ENCODE measurements at places on chromosomes 1 and 21.

DNA sequence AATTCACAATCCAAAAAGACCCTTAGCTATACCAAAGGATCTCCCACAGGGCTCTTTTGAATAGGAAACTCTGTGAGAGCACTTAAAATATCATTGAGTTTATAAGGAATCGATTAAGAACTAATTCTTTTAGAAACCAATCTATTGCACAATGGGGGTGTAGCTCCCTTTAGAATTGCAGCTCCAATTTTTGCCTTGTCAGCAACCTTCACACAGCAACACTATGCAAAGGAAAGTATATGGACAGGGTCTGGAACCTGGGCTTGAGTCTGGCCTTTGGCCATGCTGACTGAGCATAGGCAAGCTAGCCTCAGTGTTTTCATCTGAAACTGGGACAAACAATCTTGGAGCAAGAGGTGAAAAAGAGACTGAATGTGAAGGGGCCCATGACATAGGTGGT, 17.2 kb upstream of the FAM78B start:
- no peak for DNase-seq

DNA sequence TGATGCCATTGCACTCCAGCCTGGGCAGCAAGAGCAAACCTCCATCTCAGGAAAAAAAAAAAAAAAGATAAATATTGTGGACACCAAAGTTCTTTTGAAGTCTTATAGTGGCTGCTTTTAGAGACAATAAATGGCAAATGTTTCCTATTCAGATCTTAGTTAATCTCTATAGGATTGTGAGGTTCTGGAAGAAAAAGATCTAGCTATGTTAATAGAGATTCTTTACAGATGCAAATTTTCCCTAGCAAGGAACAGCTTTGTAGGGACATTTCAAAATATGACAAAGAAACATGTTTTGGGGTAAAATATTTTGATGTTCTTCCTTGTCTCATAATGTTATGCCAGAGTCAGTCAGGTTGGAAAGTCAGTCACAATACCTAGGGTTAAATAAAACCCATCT, 24.5 kb upstream of the RCC2 start:
- DNase-seq = no peak

DNA sequence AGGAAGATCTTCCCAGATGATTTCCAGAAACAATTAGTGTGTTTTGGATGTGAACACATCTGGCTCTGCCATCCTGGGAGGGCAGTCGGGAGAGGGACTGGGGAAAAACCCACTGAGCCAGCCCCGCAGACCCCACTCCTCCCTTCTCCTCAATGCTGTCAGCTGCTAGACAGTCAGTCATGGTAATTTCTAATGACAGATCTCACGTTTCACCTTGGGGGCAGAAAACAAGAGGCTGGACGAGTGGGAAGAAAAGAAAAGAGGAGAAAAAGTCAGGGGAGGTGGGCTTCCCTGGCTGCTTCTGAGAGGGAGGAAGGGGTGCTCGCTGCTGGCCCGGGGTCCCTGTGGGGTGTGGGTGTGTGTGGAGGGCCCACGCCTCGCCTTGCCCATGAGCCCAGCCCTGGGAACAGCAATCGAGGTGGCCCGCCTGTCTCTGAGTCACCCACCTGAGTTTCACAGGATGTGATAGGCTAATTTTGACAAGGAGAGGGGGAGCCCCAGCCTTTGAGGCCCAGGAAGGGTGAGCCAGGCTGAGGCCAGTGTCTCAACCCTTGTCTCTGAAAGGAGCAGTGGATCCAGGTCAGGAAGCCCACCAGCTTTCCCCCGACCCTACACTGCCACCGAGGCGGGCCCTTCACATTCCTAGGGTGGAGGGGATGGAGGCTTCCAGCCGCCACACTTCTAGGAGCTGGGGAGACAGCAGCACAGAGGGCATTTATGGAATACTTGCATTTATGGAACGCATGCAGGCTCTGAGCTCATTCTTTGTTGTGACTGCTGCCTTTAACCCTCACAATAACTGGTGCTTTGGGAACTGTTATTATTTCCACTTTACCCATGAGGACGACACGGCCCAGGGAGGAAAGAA, 49.1 kb upstream of the IFNLR1 start:
- no peak for DNase-seq

- no peak for DNase-seq
Observed at GRCh38 chr1:162328512-162328911, 48.1 kb downstream of the SPATA46 start.

- no peak for DNase-seq
Observed at GRCh38 chr1:160460214-160460642, 59.9 kb downstream of the VANGL2 start.

Data from astrocyte of the spinal cord (primary cell).